Fibroblast of the conjunctiva (primary cell): ENCODE measurements at places on chromosomes 6 and 20.

GRCh38 chr6:89433252-89434149 lies 549 bp downstream of the ANKRD6 start:
- DNase-seq, result no peak

DNA sequence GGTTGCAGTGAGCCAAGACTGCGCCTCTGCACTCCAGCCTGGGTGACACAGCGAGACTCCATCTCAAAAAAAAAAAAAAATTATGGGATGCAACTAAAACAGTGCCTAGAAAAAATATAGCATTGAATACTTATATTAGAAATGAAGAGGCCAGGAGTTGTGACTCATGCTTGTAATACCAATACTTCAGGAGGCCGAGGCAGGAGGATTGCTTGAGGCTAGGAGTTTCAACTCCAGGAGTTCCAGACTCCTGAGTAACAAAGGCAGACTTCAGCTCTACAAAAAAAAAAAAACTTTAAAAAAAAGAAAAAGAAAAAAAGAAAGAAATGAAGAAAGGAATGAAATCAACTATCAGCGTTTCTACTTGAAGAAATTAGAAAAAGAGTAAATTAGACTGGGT lies 17.1 kb upstream of the GJA1 start:
- no peak for DNase-seq

DNA sequence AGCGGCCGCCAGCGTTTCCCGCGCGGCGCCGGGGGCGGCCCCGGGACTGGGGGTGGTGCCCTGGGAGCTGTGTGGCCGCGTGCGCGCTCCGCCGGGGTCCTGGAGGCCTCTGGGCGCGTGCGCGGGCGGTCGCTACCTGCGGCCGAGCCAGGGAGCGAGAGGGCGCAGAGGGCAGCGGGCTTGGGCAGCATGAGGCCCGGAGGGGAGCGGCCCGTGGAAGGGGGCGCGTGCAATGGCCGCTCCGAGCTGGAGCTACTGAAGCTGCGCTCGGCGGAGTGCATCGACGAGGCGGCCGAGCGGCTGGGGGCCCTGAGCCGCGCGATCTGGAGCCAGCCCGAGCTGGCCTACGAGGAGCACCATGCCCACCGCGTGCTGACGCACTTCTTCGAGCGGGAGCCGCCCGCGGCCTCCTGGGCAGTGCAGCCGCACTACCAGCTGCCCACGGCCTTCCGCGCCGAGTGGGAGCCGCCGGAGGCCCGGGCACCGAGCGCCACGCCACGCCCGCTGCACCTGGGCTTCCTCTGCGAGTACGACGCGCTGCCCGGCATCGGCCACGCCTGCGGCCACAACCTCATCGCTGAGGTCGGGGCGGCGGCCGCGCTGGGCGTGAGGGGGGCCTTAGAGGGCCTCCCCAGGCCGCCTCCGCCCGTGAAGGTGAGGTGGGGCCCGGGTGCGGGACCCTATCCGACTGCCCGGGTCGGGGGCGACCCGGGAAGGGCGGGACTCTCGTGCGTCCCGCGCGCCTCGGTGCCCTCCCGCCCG lies at the start of gene PM20D2:
PM20D2 (plus strand) TSS at position 100 of the 762 bp plus-strand sequence; CDS start at position 190, 90 bp downstream.
- no peak for DNase-seq

DNA sequence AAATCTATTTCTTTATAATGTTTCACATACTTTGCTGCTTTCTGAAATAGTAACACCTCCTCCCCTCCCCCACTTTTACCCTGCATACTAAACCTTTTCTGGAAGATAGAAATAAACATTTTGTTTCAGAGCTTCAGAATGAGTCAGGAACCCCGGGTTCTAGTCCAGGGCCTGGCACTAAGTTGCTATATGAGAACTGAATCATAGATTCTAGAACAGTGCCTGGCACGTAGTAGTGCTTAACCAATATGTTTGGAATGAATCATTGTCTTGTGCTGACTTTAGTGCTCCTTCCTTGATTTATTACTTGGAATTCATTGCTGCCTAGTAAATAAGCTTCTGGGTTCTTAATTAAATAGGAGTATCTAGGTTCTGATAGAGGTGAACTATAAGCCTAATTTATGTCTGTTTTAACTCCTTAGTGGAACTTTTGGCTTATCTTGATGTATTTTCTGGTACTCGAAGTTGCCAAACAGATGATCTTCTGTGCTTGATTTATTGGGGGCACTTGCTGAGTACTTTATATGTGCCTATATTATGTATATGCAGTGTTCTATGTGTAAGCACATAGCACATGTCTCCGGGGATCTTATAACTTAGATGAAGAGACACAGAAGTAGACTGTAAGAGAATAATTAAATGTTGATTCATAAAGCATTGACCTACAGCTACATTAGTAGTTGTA lies 18.6 kb downstream of the TAB2 start:
- no peak for DNase-seq

DNA sequence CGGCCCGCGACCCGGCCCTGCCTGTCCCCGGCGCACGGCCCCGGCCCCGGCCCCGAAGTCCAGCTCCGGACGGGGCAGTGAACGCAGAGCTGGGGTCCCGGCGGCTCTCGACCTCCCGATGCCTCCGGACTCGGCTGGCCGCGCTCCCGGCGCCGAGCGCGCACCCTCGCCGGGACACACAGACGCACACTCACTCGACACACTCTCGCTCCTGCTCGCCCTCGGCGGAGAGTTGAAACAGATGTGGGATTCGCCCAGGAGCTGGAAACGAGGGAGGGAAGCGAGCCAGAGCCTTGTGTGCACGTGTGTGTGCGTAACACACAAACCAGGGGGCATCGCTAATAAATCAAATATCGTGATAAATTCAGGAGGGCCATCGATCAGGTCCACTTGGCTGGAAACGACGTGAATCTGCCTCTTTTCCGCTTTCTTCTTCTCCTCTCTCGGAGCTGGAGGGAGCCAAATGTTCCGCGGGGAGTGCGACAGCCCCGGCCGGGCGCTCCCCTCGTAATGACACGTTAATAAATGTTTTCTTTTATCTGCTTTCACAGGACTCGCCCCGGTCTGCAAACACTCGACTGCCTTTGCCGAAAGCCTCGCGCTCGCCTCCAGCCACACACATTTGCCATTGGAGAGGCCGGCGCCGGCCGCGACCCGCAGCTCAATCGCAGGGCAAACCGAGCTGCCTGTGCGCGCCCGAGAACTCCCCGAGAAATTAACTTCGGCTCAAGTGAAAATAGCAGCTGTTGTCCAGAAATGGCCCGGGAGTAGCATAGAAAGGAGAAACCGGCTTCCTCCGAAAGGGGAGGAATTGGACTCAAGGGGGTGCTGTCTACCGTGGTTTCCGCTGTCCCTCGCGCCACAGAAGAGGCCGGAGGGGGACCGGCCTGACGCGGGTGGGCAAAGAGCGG lies 828 bp upstream of the SULF2 start:
- peak; percentile 59 for DNase-seq

- no peak for DNase-seq
Observed at GRCh38 chr6:4632421-4632820, 143.8 kb upstream of the CDYL start.
